ENCODE measurements at places on chromosomes 6 and 20.

- no peak for DNase-seq
Observed at GRCh38 chr6:41197234-41197633, 3.7 kb downstream of the TREML2 start.

- peak; percentile 79 for DNase-seq
Observed at GRCh38 chr6:43129434-43130194, 41.5 kb upstream of the SRF start.

- no peak for DNase-seq
Observed at GRCh38 chr6:3151691-3152090, 5.7 kb downstream of the TUBB2A start.

GRCh38 chr20:58650181-58650775 is 805 bp upstream of the STX16 start:
- peak; percentile 68 for DNase-seq

DNA sequence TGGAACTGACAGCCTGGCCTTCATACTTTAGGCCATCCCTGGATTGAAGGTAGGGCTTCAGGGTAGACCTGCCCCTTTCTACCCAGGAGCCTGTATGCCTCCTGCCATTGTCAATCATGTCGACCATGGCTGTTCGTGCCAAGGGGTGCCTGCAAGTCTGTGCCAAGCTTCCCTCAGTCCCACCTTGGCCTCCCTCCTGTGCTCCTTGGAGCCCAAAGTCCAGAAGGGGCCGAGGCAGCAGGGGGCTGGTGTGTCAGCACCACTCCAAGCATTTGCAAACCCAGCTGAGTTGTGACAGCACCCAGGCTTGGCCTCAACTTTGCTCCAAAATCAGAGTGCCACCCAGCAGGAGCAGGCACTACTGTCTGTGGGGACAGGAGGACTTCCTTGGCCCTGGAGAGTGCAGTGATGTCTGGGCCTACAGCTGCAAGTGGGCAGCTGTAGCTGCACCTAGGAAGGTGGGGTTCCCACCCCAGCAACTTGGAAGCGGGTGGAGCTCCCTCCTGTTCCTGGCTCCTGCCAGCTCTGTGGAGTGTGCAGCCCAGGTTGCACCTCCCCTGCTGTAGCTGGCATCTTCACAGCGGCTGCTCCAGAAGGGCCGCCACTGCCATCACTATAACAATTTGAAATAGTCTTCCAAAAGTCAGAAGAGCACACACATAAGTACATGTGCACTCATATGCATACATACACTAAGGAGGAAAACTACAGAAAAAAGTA is 1719.3 kb downstream of the HACE1 start:
- no peak for DNase-seq

Measured in GM23338 (cell line).